ENCODE measurements at places on chromosomes 12 and 14.

- DNase-seq, result no peak
These were observed 286 bp downstream of the PPP4R3A start for GRCh38 chr14:91509878-91510170.

DNA sequence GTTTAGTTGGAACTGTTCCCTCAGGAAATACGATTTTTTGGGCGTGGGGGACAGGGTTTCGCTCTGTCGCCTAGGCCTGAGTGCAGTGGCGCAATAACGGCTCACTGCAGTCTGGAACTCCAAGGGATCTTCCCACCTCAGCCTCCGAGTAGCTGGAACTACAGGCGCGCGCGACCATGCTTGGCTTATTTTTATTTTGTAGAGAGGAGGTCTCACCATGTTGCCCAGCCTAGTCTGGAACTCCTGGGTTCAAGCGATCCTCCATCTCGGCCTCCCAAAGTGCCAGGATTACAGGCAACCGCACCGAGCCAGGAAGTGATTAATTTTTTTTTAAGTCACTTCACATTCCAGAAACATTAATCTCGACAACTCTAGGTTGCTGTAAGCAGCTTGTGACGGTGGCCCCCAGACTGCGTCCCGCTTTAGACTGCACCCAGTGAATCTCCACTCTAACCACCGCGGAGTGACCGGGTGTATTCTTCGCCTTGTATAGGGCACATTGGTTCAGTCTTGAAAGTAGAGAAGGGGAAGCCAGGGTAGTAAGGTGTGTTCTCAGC is 830 bp upstream of the MIS18BP1 start:
- DNase-seq, result no peak

- DNase-seq, result no peak
These were observed 34.0 kb downstream of the FIGNL2 start for GRCh38 chr12:51814311-51815088.

GRCh38 chr14:75113932-75114539 is 12.8 kb downstream of the NEK9 start:
- DNase-seq, result no peak

- no peak for DNase-seq
These were observed 71.6 kb upstream of the AVPR1A start for GRCh38 chr12:63222582-63222981.

DNA sequence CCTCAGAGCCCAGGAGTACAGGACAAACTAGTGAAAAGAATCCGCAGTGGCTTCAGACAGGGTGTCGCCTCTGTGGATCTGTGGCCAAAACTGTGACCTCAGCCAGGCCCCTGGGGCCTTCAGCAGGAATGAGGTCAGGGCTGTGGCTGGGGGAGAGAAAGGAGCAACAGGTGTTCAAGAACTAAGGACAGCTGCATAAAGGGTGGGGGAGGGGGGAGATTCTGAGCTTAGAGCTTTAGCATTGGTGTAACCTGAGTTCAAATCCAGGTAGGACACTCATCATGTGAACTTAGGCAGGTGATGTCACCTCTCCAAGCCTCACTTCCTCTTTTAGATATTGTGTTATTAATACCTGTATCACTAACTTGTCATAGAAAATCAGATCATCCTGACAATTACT is 40.9 kb upstream of the CORO1C start:
- peak; percentile 48 for DNase-seq

- no peak for DNase-seq
These were observed 15.8 kb downstream of the WNT5B start for GRCh38 chr12:1644534-1645438.

- DNase-seq, result no peak
These were observed 15.8 kb downstream of the NID2 start for GRCh38 chr14:52053044-52053443.

DNA sequence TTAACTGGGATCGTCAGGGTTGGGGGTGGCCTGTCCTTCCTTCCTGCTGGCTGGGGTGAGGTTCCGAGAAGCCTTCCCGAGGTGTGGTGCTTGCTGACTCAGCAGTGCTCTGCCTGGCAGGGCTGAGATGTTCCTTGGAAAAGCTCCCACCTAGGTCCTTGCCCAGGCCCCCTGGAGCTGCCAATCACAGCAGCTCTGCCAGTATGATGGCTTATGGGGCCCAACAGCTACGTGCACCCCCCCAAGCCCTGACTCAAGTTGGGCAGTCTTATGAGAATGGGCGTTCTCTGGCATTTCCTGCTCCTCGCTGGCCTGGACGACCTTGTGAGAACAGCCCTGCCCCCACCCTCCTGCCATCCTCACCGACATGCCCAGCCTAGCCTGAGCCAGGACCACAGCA is 292.2 kb upstream of the CRY1 start:
- no peak for DNase-seq

- DNase-seq, result no peak
These were observed 6.7 kb downstream of the WDR20 start for GRCh38 chr14:102146423-102146822.

DNA sequence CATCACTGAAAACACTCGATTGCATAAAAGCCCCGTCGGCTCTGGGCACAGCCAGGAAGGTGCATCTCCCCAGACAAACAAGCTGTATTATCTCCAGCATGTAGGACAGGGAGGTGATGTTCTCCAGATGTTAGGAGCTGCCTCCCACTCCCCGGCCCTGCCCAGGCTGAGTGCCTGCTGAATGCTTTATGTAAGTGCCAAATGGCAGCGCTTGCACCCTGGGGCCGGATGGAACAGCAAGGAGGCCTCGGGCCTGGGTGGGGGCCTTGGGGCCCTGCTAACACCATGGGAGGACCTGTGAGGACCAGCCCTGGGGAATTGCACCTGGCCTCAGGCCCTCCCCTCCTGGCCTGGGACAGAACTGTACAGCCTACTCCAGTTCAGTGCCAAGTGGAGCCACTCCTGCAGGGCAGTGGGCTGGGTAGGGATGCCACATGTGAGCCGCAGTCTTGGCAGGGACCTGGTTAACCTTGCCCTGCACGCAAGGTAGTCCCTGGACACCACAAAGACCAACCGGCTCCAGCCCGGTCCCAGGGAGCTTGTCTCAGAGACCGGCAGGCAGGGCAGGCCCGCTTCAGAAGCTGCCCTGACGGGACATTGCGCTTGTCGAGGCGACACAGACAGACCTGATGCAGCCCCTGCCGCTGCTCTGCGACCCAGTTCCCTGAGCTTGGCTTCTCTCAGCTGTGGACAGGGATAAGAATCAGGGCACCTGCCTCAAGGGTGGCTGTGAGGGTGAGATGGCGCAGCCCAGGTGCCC is 35.3 kb upstream of the PPP1R13B start:
- no peak for DNase-seq

- no peak for DNase-seq
These were observed 20.4 kb upstream of the RNF212B start for GRCh38 chr14:23217032-23218020.

DNA sequence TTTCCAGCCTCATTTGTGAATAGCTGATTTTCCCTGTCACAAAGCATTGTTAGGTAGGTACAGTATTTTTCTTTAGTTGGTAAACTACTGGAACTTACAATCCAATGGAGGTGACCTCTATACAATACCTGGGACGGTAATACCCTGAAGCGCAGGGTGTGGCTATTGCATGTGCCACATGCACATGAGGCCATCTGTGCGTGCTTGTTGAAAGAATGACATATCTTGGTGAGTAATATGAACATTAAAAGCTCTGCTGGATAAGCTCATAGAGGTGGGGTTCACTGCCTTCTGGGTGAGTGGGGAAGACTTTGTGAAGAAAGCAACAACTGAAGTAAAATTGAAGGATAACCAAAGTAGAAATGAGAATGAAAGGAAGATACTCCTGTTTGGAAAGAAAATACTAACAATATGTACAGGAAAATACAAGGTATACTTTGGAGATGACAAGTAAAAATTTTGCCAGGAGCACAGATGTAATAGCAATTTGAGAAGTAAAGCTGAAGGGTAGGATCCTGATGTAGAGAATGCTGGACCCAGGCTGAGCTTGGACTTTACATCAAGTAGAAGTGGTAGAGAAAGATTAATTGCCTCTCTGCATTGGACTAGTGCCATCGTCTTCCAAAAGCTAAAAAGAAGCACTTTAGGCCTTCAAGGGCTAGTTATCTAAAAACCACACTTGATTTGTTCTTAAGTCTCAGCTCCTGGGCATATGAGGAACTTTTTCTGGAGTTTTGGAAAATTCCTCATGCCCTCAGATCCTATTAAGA is 97.1 kb downstream of the SLC38A6 start:
- no peak for DNase-seq

GRCh38 chr12:76863837-76864236 is 15.0 kb downstream of the CSRP2 start:
- no peak for DNase-seq

DNA sequence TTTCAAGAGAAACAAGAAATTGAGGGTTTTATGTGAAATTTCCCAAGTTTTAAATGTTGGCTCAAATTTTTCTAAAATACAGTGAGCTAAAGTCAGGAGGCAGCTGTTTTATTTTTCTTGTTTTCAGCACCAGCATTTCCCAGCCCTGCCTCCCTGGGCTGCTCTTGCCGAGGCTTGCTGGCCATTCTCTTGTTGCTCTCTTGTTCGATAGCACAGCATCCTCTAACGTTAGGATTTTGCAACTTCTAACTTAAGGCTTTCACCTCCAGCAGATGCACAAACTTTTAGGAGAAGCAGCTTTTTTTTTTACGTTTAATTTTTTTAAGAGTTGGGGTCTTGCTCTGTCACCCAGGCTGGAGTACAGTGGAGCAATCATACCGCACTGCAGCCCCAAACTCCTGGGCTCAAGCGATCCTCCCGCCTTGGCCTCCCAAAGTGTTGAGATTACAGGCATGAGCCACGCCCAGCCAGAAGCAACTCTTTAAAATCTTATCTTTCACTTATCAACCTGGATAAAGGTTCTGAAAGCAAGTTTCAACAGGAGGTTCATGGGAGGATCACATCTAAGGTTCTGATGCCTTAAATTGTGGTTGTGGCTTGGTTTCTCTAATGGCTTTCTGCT is 40.2 kb downstream of the B4GALNT3 start:
- DNase-seq, result no peak

DNA sequence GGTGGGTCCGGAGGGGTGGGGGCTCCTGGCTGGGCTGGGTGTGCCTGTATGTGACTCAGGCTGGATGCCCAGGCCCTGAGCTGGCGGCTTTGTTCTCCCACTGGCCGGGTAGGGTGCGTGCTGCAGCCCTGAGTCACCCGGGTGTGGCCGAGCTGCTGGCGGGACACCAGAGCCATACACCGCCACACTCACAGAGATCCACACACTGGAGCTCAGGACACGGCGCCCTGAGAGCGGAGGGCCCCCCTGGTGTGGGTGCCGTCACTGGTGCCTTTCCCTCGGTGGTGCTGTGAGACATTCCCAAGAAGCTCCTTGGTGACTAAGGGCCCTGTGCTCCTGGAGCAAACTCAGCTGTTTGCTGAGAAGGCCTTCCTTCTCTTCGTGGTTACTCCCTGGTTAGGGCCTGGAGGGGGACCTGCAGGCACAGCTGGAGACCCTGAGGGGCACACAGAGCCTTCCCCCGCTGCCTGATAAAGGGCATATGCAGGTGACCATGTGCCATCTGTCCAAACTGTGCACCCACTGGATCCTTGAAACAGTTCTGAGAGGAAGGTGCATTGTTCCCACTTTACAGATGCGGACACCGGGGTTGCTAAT is 44.3 kb downstream of the KRT80 start:
- no peak for DNase-seq

- no peak for DNase-seq
These were observed 1146.8 kb downstream of the FSCB start for GRCh38 chr14:43360239-43360638.

GRCh38 chr12:69484428-69484827 is 14.2 kb downstream of the FRS2 start:
- DNase-seq, result no peak

GRCh38 chr12:53504004-53504920 is 3.0 kb downstream of the NPFF start:
- no peak for DNase-seq

DNA sequence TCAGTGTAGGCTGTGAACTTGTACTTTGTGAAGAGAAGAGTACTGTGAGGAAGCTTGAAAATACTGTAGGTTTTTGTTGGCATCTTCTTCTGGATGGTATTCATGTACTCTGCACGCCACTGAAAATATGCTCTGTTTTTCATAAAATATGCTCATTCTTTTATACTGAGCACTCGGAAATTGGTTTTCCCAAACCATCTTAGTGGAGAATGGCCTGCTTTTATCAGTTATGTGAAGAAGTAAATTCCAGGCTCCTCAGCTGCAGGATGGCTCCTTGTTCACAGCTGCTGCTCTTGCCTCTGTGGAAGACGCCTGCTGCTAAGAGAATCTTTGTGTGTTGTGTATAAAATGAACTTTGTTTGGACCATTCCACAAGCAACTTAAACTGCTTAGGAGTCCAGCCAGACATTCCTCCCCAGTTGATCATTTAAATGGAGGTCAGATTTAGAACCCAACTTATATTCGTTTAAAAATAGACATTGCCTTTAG is 443.5 kb upstream of the RGS6 start:
- DNase-seq, result no peak

GRCh38 chr14:104656014-104656714 is 33.3 kb upstream of the INF2 start:
- no peak for DNase-seq

GRCh38 chr12:85866986-85867776 is 6.9 kb upstream of the NTS start:
- DNase-seq, result no peak

GRCh38 chr12:114287821-114288525 is 118.0 kb downstream of the TBX5 start:
- DNase-seq, result no peak

GRCh38 chr14:76926521-76927251 is 100.5 kb downstream of the LRRC74A start:
- DNase-seq, result no peak

GRCh38 chr12:113276306-113276705 is 55.0 kb downstream of the TPCN1 start:
- DNase-seq, result no peak

- no peak for DNase-seq
These were observed 5.1 kb upstream of the USP30 start for GRCh38 chr12:109047081-109047805.

- no peak for DNase-seq
These were observed 783.6 kb upstream of the TBX3 start for GRCh38 chr12:115467531-115467930.

GRCh38 chr14:53951243-53951626 is 5.4 kb downstream of the BMP4 start:
- no peak for DNase-seq

- DNase-seq, result no peak
These were observed 1.5 kb upstream of the STAT6 start for GRCh38 chr12:57112492-57113294.

- no peak for DNase-seq
These were observed 23.2 kb downstream of the NT5DC3 start for GRCh38 chr12:103817791-103818190.

GRCh38 chr12:52946334-52946733 is 2.6 kb upstream of the KRT18 start:
- DNase-seq, result no peak

- DNase-seq, result no peak
These were observed 342.6 kb downstream of the NOVA1 start for GRCh38 chr14:26255213-26255612.

GRCh38 chr14:24366721-24367513 is 1.1 kb upstream of the NFATC4 start:
- DNase-seq, result peak; percentile 46
